Ovary (tissue), 10 donors: ENCODE measurements at places on chromosomes 16 and 17. TPM values are rescaled to one million over a fixed set of nuclear protein-coding genes. Genes with fewer than 3 reads are reported as not detected.

DNA sequence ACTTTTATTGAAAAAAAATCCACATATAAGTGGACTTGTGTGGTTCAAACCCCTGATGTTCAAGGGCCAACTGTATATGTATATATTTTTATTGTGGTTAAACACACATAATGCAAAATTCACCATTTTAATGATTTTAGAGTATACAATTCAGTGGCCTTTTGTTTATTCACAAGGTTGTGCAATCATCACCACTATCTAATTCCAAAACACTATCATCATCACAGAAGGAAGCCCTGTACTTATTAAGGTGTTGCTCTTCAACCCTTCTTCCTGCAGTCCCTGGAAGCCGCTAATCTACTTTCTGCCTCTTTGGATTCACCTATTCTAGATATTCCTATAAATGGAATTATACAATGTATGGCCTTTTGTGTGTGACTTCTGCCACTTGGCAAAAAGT lies 23.0 kb downstream of the MAP2K6 start:
- DNase-seq = no peak

DNA sequence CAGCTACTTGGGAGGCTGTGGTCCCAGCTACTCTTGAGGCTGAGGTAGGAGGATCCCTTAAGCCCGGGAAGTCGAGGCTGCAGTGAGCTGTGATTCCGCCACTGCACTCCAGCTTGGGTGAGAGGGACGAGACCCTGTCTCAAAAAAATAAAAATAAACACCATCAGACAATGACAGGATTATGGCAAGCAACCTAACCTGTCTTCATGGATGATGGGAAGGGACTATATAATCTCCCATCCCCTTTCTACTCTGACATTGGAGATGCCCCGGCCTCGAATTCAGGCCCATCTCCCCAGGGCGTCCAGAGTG lies 893 bp downstream of the TRIM25 start:
- DNase-seq = no peak

- DNase-seq = no peak
These were observed 19.2 kb upstream of the HOXB13 start for GRCh38 chr17:48747445-48748363.

BIRC5 gene
- 1.4 TPM for total RNA-seq

KRTAP2-1 gene
- not detected for total RNA-seq
